ENCODE measurements at places on chromosomes 11 and 22.

- DNase-seq: no peak
Observed at GRCh38 chr11:87142594-87142993, 104.9 kb downstream of the TMEM135 start.

GRCh38 chr11:47295385-47295784 lies 25.5 kb downstream of the MADD start:
- DNase-seq: no peak

DNA sequence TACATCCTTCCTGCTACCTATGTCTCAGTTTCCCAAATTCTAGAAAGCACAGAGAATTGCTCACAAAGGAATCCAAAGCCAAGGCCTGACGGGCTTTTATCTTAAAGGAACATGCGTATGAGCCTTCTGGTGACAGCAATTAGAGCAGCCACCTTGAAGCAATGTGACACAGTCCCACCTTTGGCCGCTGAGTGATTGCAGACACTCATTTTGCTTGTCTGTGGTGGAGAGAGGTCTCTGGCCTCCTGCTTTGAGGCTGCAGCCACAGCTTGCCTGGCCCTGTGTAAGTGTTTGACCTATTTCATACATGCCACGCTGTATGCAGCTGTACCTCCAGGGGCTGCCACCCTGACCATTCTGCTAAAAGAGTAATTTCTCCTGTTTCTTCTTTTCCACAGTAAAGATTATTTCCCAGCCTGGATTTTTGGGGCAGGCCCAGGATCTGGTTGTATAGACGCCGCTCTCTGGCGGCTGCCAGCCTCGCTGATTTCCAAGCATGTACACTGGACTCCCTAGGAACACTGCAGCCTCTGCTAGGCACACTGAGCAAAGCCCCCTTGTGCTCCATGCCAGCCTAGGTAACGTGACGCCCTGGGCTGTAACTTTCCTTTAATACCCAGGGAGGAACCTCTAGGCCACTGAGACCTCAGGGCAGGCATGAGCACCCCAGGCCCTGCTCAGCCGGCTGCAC lies 1.1 kb upstream of the TMA7B start:
- no peak for DNase-seq

GRCh38 chr11:62105667-62106191 lies 18.1 kb upstream of the INCENP start:
- DNase-seq: no peak

DNA sequence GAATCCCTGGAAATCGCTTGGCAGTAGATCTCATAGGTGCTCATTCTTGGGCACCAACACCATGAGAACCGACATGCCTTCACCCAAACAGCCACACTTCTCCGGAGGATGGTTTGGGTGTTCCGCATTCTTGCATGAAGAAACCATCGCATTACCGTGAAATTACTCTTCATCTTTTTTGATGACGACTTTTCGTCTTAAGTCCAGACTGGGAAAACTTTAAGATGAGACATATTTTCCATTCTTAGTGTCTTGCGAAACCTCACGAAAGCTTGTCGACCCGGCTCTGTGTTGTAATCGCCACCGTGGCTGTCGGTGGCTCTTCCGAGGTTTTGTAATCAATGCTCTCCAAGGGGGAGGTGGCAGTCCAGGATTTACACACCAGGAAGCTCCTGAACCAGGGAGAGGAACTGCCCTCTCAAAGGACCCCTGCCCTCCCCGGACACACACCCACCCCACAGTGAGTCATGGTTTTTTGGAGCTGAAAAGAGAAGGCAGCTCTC lies 1.7 kb downstream of the TOM1 start:
- DNase-seq: peak; percentile 85

DNA sequence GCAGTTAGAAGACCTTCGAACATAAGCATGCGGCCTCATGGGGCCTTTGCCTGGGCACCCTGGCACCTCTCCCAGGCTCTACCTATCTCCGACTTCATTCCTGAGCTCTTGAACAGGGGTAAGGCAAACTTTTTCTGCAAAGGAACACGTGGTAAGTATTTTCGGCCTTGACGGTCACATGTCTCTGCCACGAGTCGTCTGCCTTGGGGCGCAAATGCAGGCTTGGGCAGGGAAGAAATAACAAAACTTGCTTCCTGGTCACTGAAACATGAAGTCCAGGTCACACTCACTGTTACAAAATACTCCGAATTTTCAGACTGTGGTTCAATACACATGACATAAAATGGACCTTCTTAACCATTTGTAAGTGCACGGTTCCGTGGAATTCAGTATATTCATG lies 3.4 kb upstream of the ASCL2 start:
- no peak for DNase-seq

DNA sequence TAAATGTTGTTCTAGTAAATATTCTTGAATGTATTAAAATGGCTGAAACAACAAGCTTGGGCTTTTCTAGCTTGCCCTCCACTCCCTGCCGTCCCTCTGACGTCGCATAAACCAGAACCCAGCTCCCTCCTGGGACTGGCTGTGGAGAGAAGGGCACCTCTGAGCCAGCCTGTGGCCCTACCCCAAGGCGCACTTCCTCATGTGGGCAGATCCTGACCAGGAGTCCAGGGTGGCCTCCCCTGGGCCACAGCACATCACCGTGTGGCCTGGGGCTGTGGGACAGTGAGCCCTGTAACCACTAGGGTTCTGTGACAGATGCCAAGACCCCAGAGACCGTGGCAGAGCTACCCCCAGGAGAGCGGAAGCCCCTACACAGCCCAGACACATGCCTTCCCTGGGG lies 10.2 kb upstream of the ADORA2A start:
- no peak for DNase-seq

GRCh38 chr11:90204832-90205646 lies 17.8 kb downstream of the CHORDC1 start:
- peak; percentile 68 for DNase-seq

GRCh38 chr22:17638182-17638431 lies 450 bp upstream of the BCL2L13 start:
- DNase-seq: no peak

All from astrocyte of the spinal cord (primary cell).